ENCODE measurements at places on chromosomes 5 and 9. TPM values are rescaled to one million over a fixed set of nuclear protein-coding genes. Genes with fewer than 3 reads are reported as not detected.

- peak; percentile 10 for DNase-seq
Observed at GRCh38 chr5:11791792-11792191, 112.5 kb downstream of the CTNND2 start.

DNA sequence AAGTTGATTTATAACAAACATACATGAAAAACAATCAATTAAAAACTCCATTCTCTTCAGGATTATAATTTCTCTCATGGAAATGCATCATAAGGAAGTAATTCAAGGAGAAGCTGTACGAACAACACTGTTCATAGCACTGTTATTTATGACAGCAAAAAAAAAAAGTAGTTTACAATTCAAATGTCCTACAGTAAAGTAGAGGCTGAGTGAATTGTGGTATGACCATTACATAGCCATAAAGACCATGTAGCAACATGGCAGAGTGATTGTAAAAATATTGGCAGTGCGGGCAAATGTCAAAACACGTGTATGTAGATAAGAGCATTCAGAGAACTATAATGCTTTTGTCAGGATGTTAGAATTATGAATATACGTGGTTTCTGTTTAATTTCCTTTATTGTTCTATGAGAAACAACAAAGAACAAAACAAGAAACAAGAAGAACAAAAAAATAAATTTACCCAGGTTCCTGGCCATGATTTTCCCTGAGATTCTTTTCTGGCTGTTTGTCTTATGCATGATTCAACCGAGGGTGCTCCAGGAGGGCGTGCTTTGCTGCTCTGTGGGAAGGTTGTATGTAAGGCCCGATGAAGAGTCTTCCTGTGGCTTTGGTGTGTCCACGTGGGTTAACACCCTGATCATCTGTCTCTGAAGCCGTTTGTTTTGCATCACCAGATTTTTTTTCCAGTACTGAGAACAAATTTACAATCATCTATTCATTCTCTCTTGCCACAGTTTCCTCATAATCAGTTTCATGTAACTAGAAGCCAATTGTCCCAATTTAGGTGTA lies 28.8 kb downstream of the GCNT4 start:
- DNase-seq: no peak

- peak; percentile 75 for DNase-seq
Observed at GRCh38 chr9:130866474-130866965, 30.1 kb downstream of the QRFP start.

DNA sequence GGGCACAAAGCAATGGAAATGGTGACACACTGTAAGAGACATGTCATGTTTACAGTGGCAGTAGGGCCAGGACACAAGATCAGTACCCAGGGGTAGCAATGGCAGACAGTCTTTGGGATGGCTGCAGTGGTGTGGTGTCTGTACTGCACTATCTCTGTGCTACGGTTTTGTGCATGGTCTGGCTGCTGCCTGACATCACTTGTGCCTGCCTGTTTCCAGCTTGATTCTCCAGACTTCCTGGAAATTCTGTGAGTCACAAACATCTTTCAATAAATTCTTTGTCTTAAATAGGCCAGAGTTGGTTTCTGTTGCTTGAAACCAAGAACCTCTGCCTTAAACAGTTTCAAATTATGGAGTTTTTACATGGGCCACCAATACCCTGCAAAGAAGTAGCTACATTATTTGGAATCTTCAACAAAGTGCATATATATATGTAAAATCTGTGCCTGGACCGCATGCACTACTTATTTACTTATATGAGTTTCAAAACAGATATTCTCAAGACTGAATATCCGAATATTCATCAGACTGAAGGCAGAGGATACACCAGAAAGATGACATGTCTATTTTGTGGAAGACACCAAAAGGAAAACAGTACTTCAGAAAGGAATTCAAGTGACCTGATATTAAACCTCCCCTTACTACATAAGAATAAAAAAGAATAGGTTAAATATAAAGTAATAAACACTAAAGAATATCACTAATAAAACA lies 188.1 kb downstream of the RFX3 start:
- DNase-seq: no peak

DNA sequence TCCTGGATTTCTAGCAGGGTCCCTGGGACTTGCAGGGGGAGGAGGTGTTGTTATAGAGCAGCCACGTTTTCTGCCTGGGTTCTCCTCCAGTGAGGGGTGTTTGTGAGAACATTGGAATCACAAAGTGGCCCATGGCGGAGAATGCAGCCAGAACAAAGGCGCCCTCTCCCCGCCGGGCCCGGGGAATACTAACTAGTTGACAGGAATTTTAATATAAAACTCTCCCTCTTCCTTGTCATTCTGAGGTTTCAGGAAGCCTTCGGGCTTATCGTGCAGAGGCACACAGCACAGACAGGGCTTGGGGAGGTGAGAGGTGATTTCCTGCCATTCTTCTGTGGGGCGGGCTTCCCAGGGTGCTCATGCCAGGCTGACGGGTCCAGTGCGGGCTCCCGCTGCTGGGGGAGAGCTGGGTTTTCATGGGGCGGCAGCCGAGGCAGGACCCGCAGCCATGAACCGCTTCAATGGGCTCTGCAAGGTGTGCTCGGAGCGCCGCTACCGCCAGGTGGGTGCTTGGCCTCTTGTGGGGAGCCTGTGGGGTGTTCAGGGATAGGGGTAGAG lies 37.7 kb downstream of the RGS3 start:
- no peak for DNase-seq

DNA sequence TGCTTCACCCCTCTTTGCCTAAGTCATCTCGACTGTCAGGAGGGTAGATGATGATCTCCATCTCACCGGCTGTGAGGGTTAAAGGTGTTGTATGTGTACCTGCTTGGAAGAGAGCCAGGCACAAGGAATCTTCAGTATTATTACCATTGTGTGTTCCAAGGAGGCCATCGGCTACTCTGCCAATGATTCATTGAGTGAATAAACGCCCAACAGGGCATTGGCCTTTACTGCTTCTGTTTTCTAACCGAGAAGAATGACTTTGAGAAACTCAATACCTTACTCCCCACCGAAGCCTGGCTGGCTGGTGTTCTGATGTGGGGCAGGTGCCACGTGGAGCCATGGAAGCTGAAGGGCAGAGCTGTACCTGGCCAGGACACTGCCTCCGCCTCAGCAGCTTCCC lies 228.8 kb downstream of the SNX18 start:
- DNase-seq: no peak

- DNase-seq: no peak
Observed at GRCh38 chr5:61438298-61438970, 106.4 kb downstream of the ZSWIM6 start.

GRCh38 chr5:42991404-42992087 lies 48.6 kb downstream of the ANXA2R start:
- no peak for DNase-seq

- DNase-seq: no peak
Observed at GRCh38 chr9:114304416-114305188, 18.3 kb upstream of the ORM1 start.

- no peak for DNase-seq
Observed at GRCh38 chr5:121949885-121950284, 11.9 kb upstream of the SRFBP1 start.

DNA sequence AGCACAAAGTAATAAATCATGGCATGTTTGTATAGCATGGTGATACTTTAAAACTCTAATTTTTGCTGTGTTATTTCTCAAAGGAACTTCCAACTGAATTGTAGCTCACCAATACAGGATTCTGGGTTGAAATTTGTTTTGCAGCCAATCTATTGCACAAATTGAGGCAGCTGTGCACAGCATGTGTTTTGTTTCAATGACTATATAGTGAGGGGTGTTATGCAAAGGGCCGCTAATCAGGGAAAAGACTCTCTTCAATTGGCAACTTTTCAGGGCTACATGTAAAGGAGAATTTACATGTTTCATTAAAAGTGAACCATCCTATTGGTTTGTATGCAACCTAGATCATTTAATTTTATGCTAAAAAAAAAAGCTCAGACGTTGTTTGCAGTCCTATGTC lies 44.6 kb downstream of the PLPPR1 start:
- no peak for DNase-seq

DNA sequence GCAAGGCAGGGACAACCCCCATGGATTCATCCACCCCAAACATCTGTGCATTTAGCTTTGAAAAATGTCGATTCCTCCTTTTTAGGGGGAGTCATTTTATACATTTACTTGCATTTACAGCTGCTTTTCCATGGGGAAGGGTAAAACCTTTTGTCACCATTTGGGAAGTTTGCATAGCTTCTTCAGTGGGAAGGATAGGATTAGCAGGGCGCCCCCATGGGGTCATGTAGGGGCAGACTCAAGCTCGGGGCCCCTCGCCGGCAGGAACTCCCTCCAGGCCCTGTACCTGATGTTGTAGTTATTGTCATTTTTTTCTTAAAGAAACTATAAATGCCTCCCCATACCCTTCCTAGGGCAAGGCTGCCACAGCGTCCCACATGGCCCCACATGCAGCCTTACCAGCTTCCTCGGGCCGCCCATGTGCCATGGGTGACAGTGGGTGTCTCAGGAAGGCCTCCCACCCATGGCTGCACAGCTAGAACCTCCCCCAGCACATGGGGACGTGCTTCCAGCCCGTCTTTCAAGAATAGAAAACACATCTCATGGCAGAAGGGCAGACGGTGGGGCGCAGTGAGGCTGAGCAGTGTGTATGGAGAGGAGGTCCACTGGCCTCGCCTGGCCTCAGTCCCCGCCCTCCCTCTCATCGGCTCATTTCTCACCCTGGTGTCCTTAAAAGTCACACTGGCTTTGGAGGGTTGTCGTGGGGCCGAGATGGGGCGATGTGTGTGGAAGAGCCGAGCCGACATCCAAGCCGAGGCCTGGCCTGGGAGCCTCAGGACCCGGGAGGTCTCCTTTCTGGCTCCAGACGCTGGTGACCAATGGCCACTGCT lies 76.1 kb upstream of the OTULINL start:
- no peak for DNase-seq

DNA sequence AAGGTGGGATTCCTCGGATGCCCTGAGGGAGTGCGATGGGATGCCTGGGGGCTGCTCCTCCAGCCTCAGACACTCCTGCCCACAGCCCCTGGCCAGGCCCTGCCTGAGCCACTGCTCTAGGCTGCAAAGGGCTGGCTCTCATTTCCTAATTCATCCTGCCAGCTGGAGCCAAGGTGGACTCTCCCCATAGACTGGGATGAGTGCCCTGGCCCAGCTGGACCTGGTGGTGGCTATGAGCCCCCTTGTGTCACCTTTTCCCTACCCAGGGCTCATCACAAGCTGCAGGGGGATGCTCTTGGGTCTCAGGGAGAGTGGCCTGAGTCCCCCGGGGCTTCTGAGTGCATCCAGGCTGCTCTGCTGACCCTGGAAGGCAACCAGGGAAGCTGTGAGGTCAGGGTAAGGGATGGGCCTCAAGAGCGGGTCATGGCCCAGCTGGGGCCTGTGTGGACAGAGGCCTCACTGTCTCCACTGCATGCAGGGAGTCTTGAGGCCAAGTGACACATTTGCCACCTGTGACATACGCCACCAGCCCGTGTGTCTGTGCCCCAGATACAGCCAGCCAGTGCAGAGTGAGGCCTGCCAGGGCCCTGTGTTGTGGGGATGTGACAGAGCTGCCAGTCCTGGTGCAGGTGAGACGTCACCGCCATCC lies 102.7 kb upstream of the IER5L start:
- DNase-seq: peak; percentile 60

DNA sequence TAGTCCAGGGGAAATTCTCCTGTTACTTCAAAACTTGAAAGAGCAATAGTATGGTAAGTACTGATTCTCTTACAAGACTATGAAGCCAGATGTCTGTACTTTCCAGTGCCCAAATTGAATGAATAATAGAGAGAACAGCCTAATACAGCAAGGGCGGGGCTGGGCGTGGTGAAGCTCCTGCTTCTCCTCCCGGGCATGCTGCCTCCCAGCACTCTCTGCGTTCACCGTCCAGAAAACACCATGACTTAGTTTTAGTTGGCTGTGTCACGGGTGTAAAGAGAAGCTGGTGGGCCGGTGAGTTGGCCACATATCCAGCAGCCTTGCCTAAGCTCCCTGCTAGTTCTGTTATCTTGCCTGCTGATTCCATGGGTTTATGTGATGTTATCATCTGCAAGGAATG lies 40.7 kb upstream of the ADAMTS2 start:
- no peak for DNase-seq

DNA sequence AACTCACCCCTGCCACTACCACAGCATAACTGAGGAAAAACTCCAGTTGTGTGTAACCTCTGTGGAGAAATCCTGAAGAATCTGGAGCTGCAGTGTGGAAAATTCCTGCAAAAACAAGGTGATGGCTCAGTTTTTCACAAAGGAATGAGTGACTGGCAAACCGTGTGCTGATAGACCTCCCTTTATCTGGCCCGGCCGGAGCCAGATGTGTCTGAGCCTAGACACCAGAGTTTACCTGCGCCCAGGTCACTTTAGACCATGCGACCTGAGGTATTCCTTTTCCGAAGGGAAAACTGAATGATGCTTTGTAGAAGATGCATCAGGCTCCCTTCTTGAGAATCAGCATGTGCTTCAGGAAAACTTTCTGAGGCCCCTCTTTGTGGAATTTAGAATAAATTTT lies 16.2 kb downstream of the SLC25A48 start:
- DNase-seq: no peak

GRCh38 chr5:173866243-173866857 lies 21.8 kb upstream of the CPEB4 start:
- no peak for DNase-seq

Gene TMEM232
- 27.9 TPM for total RNA-seq

Gene OGN
- 45.2 TPM for total RNA-seq

Gene CCDC112
- 30.8 TPM for total RNA-seq

Gene ZNF367
- 8.3 TPM for total RNA-seq

Gene TSSK1B
- 0.73 TPM for total RNA-seq

Gene C5orf52
- not detected for total RNA-seq

Gene FOXD4L6
- total RNA-seq: 0.36 TPM

Gene FOXD4L4
- total RNA-seq: 0.45 TPM

Gene SPIN1
- 186 TPM for total RNA-seq
